ENCODE measurements at places on chromosomes 11 and 22. TPM values are rescaled to one million over a fixed set of nuclear protein-coding genes. Genes with fewer than 3 reads are reported as not detected.

Gene C11orf97
- total RNA-seq: not detected

Gene PRRG4
- total RNA-seq: 2.9 TPM

Gene FOLH1
- 1.6 TPM for total RNA-seq

Gene MFRP
- total RNA-seq: not detected

Gene RTN4RL2
- total RNA-seq: 0.97 TPM

Gene BCO2
- 1.1 TPM for total RNA-seq

Gene MRGPRX3
- total RNA-seq: not detected

Gene MTNR1B
- 0.53 TPM for total RNA-seq

Gene OR8K3
- total RNA-seq: not detected

Gene POTEH
- total RNA-seq: not detected

Gene JAM3
- 38.4 TPM for total RNA-seq

Gene CADM1
- total RNA-seq: 102 TPM

Gene FAM180B
- total RNA-seq: 0.16 TPM

Gene P4HA3
- not detected for total RNA-seq

Gene C11orf16
- total RNA-seq: not detected

Gene GGT1
- 49.0 TPM for total RNA-seq

Gene MCHR1
- total RNA-seq: 0.53 TPM

Gene CCDC188
- total RNA-seq: not detected
